ENCODE measurements at places on chromosomes 12 and 14. TPM values are rescaled to one million over a fixed set of nuclear protein-coding genes. Genes with fewer than 3 reads are reported as not detected.
A peak's percentile ranks its signal among the peaks of the same experiment; 100 is the strongest.

GRCh38 chr14:63475761-63476160 is 67.4 kb downstream of the PPP2R5E start:
- no peak for DNase-seq

DNA sequence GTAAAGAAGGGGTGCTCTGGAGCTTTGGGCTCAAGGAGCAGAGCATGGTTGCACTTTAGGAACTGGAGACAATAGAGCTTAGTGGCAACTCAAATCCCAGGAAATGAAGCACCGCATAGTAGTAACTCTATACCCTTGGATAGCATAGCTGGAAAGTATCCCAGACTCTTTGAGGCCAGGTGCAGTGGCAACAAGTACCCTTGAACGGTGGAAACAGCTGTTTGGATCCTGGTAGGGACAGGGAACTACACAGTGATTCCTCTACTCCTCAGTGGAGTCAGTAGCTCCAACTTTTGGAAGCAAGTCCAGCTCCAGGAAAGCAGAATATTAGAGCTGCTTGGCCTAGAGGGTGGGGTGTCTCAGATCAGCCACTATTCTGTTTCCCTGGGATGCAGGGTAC is 129.0 kb upstream of the WSCD2 start:
- no peak for DNase-seq

DNA sequence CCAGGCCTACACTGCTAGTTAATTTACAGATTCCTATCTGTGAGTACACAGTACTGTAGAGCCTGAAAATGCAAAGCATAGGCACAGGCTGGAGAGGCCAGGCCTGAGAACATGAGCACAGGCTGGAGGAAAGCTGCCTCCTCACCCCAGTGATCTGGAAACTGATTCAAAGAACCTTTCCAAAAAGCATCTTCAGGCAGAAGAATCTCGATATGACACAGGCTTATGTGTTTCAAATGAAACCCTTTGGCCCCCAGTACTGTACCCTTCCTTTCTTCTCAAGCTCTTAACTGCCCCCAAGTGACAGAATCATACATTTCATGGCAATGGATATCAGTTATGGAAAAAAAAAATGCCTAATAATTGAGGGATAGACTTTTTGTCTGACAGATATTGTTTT is 122.0 kb downstream of the KCNC2 start:
- DNase-seq: no peak

Gene LPAR5
- not detected for total RNA-seq

- DNase-seq: no peak
Measured at GRCh38 chr14:95488376-95489213, 27.9 kb downstream of the SYNE3 start.

Gene P2RX7
- 16.7 TPM for total RNA-seq

DNA sequence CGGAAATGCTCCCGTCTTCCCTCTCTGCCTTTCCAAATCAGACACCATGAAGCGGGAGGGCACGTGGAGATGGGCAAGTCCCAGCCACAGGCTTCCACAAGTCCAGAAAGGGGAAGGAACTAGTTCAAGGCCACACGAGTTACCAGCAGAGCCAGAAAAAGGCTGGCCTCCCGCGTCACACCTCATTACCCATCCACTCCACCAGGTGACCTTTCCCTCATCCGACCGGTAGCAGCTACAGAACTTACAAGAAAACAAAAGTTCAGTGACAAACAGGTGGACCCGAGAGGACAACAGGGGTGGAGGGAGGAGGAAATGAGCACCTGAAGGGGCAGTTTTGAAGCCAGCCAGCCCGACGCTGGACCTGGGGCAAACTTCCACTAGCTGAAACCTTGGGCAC is 46.9 kb downstream of the CHGA start:
- no peak for DNase-seq

Gene RTN1
- total RNA-seq: 0.17 TPM

- DNase-seq: no peak
Measured at GRCh38 chr12:24231298-24231697, 281.8 kb upstream of the SOX5 start.

DNA sequence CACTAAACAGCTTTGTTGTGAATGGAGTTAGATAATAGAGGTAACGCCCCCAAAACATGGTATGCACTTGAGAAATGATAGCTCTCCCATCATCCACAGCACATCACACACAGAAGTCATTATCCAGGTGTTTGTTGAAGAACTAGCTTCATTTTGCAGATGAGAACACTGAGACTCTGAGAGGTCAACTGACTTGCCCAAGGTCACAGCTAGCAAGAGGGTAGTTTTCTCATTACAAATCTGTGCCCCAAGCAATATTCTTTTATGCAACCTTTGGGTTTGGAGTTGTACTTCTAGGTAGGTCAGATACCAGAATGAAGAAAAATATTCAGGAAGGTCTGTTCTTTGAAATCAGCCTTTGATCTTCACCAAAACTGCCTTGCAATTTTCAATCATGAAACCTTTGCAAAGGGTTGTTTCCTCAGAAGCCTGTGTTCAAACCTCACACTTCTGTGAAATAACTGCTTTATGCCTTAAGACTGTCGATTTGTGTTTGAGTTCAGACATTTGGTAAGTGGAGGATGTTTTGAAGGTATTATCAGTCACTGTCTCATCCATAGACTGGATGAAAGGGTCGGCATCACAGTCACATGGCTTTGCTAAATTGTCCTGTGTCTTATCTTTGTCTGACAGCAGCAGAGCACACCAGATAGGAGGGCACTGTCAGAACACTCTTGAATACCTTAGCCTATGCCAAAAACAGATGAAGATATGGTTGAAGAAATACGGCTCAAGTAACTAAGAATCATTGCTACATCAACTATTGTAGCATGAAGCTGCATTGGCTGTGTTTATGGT is 233.2 kb upstream of the BTG1 start:
- no peak for DNase-seq

DNA sequence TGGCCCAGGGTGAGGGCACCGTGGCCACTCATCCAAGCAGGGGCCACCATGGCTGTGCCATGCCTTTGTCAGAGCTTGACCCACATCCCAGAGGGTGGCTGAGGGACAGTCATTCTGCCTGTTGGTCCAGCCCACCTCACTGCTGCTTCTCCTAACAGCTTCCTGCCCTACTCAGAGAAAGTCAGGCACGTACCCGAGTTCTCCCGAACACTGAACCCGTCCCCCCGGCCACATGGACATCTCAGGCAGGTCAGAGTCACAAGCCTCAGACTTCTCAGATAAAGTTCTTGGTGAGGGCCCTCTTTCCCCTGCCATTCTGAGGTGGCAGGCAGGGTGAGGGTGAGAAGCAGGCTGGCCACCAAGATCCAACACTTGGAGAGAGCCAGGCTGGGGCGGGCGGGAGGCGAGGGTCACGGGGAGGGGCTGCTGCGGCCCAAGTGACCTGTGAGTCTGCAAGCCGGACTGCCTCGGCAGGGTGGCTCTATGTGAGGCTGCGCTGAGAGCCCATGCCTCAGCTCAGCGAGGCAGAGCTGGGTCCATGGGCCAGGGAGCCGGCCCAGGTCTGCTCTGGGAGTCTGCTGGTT is 317.8 kb downstream of the TMEM121 start:
- no peak for DNase-seq

- no peak for DNase-seq
Measured at GRCh38 chr14:62003701-62004100, 241.5 kb downstream of the SNAPC1 start.

Gene MMP17
- 10.8 TPM for total RNA-seq

Gene SDR9C7
- total RNA-seq: not detected

Gene CLEC2A
- total RNA-seq: not detected

- DNase-seq: no peak
Measured at GRCh38 chr14:101501341-101501740, 60.0 kb upstream of the DIO3 start.

- DNase-seq: peak; percentile 74
Measured at GRCh38 chr14:89430391-89431236, 13.6 kb upstream of the FOXN3 start.

GRCh38 chr12:64968989-64969819 is 144.8 kb downstream of the TBC1D30 start:
- DNase-seq: peak; percentile 51

Gene ENDOU
- total RNA-seq: 0.17 TPM

- peak; percentile 14 for DNase-seq
Measured at GRCh38 chr12:103751600-103751999, 89.4 kb downstream of the NT5DC3 start.

Gene SLC2A14
- total RNA-seq: 0.17 TPM

- peak; percentile 76 for DNase-seq
Measured at GRCh38 chr14:55707365-55707804, 127.4 kb downstream of the KTN1 start.

GRCh38 chr12:5244513-5244972 is 187.4 kb upstream of the NTF3 start:
- DNase-seq: no peak

DNA sequence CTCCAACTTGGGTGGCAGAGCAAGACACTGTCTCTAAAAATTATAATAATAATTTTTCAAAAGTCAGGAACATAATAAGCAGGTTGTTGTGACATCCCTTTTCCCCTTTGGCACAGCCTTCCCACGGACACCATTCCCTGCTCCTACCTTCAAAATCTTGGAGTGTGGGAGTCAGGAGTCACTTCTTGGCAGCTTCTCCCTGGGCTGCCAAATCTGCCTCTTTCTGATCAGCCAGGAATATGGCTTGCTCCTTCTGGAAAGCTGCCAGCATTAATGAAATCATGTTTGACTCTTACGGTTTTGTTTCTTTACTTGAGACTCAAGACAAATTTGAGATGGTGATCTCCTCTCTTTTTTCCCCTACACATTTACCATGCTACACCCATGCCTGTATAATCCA is 391.4 kb upstream of the SYT1 start:
- DNase-seq: peak; percentile 65

DNA sequence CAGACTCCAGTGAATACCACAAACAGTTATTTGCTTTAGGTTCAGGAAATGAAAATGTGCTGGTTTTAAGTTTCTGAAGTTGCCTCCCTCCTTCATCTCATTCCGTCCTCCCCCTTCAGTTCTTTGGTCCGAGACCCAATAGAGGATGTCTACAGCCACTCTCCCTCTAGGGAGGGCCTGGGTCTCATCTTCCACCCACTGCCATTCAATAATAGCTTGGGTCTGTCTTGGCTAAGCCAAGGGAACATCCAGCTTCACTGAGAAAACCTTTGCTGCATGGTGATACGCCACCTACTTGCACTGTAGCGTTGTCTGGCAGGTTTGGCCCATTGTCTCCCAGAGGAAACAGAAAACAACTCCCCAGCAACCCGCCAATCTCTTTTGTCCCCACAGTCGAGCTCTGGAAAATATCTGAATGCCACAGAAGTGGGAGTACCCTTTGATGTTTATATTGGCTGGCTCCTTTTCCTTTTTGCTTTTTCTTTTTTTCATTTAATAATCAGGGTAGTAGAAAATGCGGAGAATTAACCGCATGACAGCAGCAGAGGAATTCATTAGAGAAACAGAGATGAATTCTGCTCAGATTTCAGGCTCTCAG is 380.1 kb downstream of the RAD51B start:
- DNase-seq: peak; percentile 90

- DNase-seq: peak; percentile 41
Measured at GRCh38 chr12:42758806-42759205, 169.3 kb upstream of the PRICKLE1 start.

DNA sequence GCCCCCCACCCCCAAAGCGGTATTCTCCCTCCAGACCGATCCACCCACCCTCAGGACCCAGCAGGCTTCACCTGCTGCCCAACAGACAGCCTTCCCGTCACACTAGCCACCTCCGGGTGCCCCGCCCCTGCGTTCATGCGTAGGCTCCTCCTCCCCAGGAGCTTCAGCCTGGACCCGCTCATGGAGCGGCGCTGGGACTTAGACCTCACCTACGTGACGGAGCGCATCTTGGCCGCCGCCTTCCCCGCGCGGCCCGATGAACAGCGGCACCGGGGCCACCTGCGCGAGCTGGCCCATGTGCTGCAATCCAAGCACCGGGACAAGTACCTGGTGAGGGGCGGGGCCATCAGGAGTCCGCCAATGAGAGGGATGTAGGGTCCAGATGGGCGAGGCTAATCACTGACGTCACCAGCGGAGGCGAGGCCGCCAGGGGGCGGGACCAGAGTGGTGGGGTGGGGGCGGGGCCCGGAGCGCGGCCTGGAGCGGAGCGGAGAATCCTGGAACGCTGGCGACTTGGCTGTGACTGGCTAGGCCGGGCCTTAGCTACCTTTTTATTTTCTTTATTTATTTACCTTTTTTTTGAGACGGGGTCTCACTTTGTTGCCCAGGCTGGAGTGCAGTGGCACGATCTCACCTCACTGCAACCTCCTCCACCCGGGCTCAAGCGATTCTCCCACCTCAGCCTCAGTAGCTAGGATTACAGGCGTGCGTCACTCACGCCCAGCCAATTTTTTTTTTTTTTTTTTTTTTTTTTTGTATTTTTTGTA is 4.4 kb downstream of the TNS2 start:
- DNase-seq: peak; percentile 90

- DNase-seq: peak; percentile 39
Measured at GRCh38 chr14:100056964-100057795, 8.0 kb upstream of the EVL start.

DNA sequence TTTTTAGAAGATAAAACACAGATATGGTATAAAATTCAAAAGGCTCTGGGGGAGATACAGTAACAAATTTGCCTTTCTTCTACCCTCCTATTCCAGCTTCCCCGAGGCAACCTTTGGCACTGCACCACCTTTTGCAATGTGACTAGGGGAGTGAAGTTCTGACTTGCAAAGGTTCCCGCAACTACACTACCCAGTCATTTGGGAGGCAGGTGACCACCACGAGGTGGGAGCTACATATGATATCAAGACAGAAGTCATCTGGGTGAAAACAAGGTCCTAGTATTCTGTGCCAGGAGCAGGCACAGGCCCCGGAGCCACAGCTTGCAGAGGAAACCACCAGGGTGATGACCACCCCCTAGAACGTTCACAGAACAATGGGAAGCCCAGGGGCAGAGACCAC is 141.5 kb downstream of the TTC7B start:
- DNase-seq: no peak

- peak; percentile 32 for DNase-seq
Measured at GRCh38 chr14:99475179-99475578, 5.5 kb downstream of the SETD3 start.

GRCh38 chr12:25427337-25428249 is 125.5 kb downstream of the LMNTD1 start:
- DNase-seq: no peak

DNA sequence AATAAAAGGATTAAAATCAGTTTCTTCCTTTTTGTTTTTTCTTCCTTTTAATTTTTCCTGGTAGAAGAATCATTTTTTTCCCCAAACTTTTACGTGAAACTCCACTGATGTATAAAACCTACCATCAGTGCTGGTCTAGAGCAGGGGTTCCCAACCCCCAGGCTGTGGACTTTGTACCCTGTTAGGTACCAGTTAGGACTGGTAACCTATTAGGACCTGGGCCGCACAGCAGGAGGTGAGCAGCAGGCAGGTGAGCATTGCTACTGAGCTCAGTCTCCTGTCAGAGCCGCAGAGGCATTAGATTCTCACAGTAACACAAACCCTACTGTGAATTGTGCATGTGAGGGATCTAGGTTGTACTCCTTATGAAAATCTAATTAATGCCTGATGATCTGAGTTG is 10.1 kb downstream of the SMCO2 start:
- no peak for DNase-seq
